ENCODE measurements at places on chromosomes 12 and 14.

- no peak for DNase-seq
These were observed 36.3 kb upstream of the PPM1A start for GRCh38 chr14:60212503-60213371.

- DNase-seq, result no peak
These were observed 7.4 kb downstream of the BBS10 start for GRCh38 chr12:76340680-76341435.

- DNase-seq, result no peak
These were observed 62.7 kb downstream of the GALNT4 start for GRCh38 chr12:89461649-89462612.

GRCh38 chr12:93938931-93939330 lies 209.4 kb upstream of the PLXNC1 start:
- DNase-seq, result no peak

- no peak for DNase-seq
These were observed 101.6 kb upstream of the KRAS start for GRCh38 chr12:25352083-25352918.

GRCh38 chr12:94829552-94829951 lies 173.9 kb downstream of the NDUFA12 start:
- DNase-seq, result no peak

DNA sequence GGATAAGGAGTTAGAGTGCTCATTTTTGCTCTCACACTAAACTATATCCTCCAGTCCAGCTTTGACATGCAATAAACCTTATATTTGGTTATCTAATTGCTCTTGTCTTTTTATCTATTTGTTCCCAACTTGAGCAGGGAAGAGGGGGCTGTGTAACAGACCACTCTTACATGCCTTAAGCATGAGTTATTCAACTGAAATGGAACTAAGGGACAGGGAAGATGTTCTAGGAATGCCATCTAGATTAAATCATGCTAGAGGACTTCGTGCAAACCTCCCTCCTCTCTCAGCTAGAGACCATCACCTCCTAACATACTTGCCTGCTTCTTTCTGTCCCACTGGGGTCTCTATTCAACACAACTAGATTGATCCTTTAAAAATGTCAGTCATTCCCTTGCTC lies 20.6 kb downstream of the SPX start:
- no peak for DNase-seq

GRCh38 chr12:123749355-123749754 lies 12.7 kb upstream of the DNAH10 start:
- no peak for DNase-seq

DNA sequence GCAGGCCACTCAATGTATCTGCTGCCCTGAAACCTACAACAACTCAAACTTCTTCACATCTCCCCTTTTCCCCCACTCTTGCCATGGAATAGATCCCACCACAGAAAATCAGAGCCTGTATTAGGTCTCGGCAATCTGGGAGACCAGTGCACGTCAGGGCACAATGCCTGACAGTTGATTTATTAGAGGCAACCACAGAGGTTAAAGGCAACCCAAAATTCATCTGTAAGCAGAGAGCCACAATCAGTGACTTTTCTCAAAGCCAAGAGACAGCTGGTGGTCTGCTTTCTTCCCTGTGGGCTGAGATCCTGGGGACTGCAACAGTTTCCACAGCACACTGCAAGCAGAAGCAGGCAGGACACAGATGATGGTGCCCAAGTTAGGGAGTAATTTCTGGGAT lies 169.0 kb upstream of the NTF3 start:
- no peak for DNase-seq

- DNase-seq, result no peak
These were observed 785.8 kb downstream of the MED13L start for GRCh38 chr12:115491511-115492250.

GRCh38 chr12:40907115-40907527 lies 214.9 kb downstream of the CNTN1 start:
- no peak for DNase-seq

GRCh38 chr12:55830601-55831446 lies 1.4 kb upstream of the DNAJC14 start:
- DNase-seq, result peak; percentile 92

- no peak for DNase-seq
These were observed 237.1 kb downstream of the ACSS3 start for GRCh38 chr12:81314903-81315531.

GRCh38 chr14:32189811-32190210 lies 12.0 kb upstream of the RNU6-7 start:
- no peak for DNase-seq

GRCh38 chr12:96223411-96224218 lies 29.4 kb downstream of the ELK3 start:
- no peak for DNase-seq

- DNase-seq, result peak; percentile 90
These were observed at the start of gene MYG1 for GRCh38 chr12:53299454-53300180. Gene MYG1 (plus strand): TSS chr12:53299695. CDS start chr12:53299738, 43 bp downstream.

GRCh38 chr12:126033751-126034150 lies 968.5 kb downstream of the AACS start:
- no peak for DNase-seq

- DNase-seq, result no peak
These were observed 63.4 kb downstream of the APOBEC1 start for GRCh38 chr12:7602277-7602676.

GRCh38 chr12:1835211-1836131 lies 15.1 kb downstream of the LRTM2 start:
- DNase-seq, result no peak

DNA sequence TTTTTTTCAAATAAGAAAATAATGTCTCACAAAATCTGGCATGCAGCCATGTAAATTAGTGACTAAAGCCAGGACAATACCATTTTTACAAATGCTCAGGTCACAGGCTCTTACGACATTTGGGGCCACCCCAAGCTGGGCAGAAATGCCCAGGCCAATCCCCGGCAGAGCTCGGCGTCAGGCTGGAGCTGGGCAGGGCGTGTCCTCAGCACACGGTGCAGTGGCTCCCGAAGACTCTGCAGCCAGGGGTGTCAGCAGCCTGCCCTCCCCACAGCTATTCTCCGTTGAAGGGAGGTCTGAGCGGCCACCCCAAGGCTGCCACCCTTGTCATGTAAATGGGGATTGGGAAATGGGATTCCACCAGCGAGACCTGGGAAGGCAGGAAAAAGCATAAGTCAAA lies 158.6 kb downstream of the DICER1 start:
- no peak for DNase-seq

- DNase-seq, result peak; percentile 74
These were observed 51.9 kb upstream of the TSPAN11 start for GRCh38 chr12:30874455-30875321.

DNA sequence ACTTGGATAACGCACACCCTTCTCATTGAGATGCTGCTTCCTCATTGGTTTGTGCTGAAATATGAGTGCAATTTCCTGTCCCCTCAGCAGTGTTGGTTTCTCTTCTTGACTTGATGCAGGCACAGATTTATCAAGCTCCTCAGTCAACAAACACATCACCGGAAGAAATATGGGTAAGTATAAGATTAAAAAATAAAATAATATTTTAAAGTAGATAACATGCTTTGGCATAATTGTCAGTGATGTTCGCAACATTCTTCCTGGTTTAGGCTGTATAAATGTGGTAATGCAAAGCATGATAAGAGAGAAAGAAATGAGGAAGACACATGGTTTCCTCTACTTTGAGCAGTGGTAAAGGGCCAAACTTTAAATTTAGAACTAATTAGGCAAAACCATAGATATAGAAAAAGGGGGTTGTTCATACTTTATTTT lies at the start of gene GPR65:
GPR65 (plus strand) TSS at position 86 of the 432 bp plus-strand sequence. CDS start 5,713 bp downstream, outside the sequence.
- DNase-seq, result no peak

Measured in left forelimb (tissue), 1 donor.